T-helper 1 cell (primary cell): ENCODE measurements at places on chromosomes 12 and 14.
A peak's percentile ranks its signal among the peaks of the same experiment; 100 is the strongest.

DNA sequence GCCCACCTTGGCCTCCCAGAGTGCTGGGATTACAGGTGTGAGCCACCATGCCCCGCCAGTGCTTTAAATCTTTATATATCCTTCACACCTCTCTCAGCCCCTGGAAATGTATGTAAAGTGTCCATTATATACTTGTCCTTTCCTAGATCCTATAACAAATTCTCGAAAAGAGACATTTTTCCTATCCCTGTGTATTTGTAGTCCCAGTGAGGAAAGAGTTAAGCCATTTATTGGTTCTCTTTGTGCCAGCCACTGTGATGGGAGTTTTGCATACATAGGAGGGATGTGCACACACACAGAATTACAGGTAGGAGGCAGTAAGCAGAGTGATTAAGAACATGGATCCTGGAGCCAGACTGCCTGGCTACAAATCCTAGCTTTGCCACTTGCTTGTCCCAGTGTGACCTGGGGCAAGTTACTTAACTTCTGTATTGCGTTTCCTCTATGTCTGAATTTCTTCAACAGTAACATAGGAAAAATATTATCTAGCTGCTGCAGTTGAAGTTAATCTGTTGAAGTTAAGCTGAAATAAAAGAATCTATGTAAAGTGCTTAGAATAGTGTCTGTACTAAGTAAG, 2.1 kb upstream of the RABGGTA start:
- DNase-seq, result no peak

DNA sequence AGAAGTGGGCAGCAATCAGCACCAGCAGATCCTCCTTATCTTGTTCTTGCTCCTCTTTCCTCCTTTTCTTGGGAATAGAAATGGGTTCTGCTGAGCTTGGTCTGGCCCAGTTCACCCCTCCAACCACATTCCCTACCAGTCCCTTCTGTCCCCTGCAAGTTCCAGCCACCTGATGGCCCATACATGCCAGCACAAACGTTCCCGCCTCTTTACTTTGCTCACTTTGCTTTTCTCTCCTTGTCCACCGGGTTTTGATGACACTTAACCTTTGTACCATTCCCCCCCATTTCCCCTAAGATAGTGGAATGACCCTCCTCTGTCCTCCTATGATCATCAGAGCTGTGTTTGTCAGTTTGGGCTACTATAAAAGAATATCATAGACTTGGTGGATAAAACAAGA, 23.4 kb upstream of the EML1 start:
- DNase-seq, result no peak

DNA sequence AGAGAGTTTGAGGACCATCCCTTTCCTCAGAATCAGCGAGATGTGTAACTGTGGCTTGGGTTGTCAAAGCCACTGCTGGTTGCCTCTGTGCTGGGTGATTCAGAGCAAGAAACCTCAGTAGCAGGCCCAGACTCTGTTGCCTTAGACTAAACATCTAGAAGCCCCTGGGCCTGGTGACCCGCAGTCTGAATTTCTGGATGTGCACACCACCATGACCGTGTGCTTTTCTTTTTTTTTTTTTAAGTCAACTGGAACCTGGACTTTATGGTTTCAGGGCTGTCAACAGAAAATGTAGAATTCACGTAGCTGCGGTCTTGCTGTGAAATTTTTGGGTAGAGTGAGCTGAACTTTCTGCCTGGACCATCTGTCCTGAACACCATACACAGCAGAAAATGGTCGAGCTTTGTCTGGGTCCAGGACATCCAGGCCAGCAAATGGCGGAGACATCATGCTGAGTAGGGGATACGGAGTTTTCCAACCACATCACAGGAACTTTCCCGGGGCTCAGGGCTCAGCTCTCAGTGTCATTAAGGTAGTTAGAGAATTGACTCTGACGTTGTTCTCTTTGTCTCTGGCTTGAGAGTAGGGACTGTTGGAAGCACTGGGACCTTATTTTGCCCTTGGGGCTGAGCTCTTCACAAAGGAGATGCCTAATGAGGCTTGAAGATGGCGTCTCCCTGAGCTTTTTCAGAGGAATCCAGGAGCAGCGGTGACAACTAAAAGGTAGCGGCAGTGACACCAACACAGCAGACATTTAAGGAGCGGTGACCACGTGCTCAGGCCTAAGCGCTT, 23.0 kb upstream of the BATF start:
- DNase-seq, result no peak

DNA sequence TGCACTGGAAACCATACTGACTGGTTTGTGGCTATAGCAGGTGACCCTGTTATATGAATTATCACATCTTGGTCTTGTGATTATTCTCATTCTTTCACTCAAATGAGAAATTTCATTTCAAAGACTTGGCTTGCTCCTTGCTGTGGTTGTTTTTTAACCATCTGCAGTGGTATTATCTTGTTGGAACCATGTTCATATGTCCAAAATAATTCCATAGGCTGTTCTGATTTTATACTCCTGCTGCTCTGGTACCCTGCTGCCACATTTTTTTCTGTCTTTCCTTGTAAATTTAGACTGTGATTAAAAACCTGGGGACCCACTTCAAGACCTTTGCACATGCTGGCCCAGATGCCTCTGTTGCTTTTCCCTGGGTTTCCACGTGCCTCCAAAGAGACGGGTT, 190.2 kb downstream of the TMEM117 start:
- no peak for DNase-seq

DNA sequence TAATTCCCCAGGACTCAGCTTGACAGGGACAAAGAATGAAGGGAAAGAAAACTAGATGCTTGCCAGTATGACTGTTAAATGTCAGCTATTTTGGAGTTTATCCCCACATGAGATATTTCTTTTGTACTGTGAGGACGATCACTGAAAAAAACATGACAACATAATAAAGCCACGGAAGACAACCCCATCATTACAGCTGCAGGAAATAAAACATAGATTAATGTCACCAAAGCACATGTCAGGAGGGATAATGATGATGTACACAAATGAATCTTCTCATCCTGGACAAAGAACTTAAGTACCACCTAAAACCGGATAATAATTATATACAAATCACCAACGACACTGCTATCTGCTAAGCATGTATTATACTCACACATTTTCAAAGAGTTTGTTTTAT, 84.6 kb upstream of the GRIP1 start:
- DNase-seq, result no peak

DNA sequence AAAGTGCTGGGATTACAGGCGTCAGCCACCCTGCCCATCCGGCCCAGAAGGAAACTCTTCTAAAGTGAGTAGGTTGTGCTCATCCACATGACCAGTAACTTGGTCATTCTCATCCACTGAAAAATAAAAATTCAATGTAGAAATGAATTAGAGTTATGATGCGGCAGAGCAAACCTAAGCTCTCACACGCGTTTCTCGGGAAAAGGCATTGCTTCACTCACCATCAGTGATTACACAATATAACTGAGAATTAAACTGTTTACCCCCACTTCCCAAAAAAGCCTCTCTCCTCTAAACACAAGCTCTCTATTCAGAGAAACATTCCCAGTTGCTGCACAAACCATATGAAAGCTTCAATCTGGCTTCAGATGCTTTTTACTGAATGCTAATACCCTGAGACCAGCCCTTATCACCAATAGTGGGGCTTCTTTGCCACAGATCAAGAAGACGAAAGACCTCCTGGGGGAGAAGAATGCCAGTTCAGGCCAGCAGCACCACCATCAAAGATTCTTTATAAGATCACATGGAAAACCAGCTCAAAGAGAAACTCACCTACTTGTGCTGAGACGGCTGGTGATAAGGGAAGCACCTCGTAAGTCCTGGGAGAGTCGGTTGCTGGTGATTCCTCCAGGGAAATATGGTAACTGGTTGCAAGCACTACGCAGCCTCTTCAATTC, 121.5 kb upstream of the SFSWAP start:
- DNase-seq, result no peak

DNA sequence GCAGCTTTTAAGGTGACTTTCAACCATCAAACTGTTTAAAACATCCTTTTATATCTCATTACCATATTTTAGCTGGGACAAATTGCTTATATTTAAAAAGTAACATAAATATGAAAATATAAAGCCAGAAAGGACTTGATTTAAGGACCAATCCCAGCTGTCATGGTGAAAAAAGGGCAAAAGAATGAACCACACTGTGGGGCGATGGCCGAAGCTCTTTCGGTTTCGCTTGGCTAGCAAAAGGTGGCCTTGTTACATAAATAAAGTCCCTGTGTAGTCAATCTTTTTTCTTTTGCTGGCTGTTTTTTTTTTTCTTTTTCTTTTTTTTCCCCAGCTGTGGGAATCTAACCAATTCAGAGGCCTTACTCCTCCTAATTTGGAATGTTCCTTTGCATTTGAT, 50.9 kb downstream of the FBXO33 start:
- DNase-seq, result no peak

DNA sequence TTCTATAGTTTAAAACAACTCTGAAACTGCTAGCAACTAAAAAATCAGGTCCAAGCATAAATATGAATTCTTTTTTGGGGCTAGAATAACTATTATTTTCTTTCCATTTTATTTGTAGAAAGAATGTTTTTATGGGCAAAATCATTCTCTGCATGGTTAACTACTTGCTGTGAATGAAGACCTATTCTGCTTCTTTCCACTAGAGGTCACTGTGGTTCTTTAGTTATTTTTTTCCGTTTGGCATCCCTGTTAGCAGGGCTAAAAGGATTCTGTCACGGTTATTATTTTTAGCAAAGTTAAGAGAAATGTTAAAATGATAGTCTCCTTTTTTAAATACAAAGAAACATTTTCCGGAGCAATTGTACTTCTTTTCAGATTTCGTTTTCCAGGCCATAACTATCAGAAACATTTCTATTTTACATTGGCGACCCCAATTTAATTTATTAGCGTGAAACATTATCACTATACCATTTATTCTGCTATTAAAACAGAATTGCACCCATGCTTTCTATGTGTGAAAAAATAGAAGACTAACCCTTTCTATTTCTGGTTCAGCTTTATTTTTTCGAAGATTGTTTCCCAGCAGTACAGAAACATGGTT, 404.8 kb downstream of the ATP23 start:
- DNase-seq, result no peak

DNA sequence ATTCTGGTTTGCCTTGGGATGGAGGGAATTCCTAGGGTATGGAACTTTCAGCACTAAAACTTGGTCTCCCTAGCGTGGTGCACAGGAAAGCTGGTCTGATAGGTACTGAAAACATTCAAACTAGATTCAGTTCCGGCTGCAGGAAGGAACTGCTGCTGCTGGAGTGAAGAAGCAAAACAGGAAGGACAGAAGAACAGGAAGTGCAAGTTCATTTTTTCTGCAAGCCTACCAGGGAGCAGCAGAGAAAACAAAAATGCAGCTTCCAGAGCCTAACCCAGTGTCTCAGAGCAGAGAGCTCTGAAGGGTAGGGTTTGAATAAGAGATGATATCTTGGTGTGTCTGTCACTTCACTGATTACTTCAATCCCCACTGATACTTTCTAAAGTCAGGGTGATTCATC, 165.2 kb downstream of the VRK1 start:
- no peak for DNase-seq

- DNase-seq, result no peak
Observed at GRCh38 chr12:121812320-121812871, 8.6 kb downstream of the SETD1B start.

DNA sequence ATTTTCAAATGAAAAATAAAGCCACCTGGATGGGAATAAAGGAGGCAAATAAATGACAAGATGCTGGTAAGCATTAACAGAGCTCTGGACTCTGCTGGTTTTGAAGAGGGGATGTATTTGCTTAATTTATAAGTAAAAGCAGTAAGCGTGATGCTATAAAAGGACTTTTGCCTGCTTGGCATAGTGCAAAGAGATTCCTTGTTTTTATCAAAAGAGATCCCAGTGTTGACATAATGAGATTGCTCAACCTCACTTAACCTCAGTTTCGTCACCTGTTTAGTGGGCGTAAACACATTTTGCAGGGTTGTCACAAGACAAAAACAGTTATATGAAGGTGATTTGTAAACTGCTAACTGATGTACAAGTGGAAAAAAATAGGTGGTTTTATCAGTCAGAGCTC, 13.8 kb downstream of the ASCL1 start:
- no peak for DNase-seq

- DNase-seq, result no peak
Observed at GRCh38 chr12:18422871-18423270, 161.6 kb downstream of the PIK3C2G start.

DNA sequence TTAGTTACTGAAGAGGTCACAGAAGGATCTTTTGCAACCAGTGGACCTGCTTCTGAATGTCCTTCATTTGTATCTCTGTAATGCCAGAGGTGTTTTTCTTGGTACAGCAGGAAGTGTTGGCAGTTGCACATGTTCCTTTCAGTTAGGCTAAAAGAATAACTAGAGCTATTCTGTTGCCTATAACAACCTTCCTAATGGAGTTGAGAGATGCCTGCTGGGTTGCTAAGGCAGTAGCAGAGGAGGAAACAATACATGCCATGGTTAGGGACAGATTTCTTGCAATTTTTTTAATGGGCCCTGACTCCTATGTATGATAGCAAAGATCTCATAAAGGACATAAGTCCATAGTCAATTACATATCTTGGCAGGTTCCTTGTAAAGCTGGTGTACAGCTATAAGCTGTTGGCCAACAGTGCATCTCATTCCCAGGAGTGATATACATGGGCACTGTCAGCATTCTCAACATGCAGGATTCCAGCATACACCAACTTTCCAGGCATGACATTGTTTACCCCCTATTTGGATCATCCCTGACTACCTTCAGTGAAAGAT, 556.6 kb downstream of the CCER1 start:
- DNase-seq, result no peak

DNA sequence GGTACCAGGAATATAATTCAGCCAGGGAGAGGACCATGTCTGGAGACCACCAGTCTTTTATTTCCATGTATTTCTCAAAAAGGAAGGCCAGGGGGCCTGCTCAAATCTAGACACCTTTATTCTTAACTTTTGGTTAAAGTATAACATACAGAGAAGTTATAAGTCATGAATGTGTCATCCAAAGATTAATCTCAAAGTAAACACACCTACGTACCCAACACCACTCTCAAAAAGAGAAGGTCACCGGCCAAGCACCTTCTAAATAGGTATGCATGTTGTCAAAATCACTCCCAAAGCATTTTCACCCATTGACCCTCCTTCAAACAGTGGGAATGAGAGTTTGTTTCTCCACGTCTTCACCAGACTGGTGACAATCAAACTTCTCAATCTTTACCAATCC, 60.0 kb upstream of the FZD10 start:
- no peak for DNase-seq

DNA sequence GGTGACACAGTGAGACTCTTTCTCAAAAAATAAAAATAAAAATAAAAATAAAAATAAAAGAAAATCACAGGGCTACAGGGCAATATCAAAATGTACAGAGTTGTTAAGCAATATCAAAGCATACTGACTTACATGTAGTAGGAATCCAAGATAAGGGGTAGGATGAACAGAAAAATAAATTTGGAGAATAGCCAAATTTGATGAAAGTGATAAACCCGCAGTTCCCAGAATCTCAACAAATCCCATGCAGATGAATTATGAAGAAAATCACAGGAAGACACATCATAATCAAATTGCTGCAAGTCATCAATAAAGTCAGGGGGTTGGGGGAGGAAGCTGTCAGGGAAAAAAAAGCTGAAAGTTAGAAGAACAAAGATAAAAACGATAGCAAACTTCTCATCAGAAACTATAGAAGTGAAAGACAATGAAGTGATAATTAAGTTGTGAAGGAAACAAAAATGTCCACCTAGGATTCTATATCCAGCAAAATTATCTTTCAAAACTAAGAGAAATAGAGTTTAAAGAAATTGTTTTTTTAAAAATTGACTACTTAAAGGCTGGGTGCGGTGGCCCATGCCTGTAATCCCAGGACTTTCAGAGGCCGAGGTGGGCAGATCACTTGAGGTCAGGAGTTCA, 15.4 kb downstream of the DDHD1 start:
- DNase-seq, result no peak

GRCh38 chr12:115964626-115965025, 312.9 kb downstream of the MED13L start:
- DNase-seq, result peak; percentile 78

- no peak for DNase-seq
Observed at GRCh38 chr12:52551216-52551865, 1.6 kb downstream of the KRT71 start.
